NCI-H2081 treated with DMSO at 0.1 percent for 48 hours (cell line): ENCODE measurements at places on chromosomes 5 and 9.

DNA sequence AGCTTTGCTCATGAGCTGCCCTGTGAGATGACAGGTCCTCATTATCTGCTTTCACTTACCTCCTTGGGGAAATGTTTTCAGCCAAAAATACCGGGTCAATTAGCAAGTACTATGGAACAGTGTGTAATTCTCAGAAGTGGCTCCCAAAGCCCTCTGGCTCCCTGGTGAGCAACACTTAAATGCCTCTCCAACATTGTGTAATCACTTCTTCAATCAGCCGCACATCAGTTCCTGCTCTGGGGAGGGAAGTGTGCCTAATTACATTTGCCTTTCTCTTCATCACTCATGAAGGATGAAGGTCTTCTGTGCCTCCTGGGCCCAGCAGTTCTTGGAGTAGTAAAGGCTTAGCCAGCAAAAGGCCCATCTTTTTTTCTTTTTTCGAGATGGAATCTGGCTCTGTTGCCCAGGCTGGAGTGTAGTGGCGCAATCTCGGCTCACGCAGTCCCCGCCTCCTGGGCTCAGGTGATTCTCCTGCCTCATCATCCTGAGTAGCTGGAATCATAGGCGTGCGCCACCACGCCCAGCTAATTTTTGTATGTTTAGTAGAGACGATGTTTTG is 23.1 kb downstream of the NIM1K start:
- no peak for DNase-seq

- no peak for DNase-seq
Observed at GRCh38 chr9:125374443-125375309, 113.0 kb downstream of the GAPVD1 start.

- no peak for DNase-seq
Observed at GRCh38 chr5:8825139-8825757, 720.6 kb downstream of the SEMA5A start.

GRCh38 chr5:38948501-38948900 is 102.7 kb downstream of the OSMR start:
- no peak for DNase-seq

GRCh38 chr9:18489861-18490260 is 15.9 kb downstream of the ADAMTSL1 start:
- no peak for DNase-seq
